ENCODE measurements at places on chromosomes 4 and X. TPM values are rescaled to one million over a fixed set of nuclear protein-coding genes. Genes with fewer than 3 reads are reported as not detected.

XAGE2 gene
- total RNA-seq, result not detected

VSIG4 gene
- total RNA-seq, result not detected

GRCh38 chr4:83316459-83317165, 18.0 kb downstream of the HPSE start:
- no peaks in the 10 kb centered on the region for H3K4me1 ChIP-seq
- H3K27me3 ChIP-seq, result no peaks in the 10 kb centered on the region
- H3K27ac ChIP-seq, result no peak overlapping the region
- H3K4me3 ChIP-seq, result no peak overlapping the region
- H3K36me3 ChIP-seq, result no peaks in the 10 kb centered on the region

PNMA6A gene
- total RNA-seq, result 8.0 TPM

CLTRN gene
- 1.8 TPM for total RNA-seq

WDFY3 gene
- 54.6 TPM for total RNA-seq

DNA sequence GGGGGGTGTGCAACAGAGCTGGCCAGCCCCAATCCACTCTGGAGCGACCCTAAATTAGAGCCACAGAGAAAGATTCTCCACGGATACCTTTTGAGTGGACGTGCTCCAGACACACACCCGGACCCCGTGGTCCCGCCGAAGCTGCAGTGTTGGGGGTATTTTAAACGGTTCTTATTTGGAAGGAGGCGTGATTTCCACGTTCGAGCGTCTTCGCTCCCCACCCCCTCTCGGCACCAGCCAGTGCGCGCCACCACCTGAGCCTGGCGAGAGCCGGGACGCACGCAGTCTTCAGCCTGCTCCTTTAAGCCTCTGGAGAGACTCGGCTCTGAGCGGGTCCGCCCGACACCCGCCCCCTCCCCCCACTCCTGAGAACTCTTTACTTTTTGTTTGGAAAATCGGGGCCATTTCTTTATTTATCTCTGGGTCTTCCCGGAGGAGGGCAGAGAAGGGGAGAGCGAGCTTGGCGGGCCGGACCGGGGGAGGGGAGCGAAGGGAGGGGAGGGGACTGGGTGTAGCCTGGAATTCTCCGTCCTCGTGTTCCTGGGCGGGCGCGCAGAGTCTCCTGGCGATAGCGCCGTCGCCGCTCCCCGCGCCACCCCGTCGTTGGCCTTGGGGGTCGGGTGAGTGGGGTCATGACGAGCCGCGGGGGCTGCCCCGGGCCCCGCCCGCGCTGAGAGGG, 668 bp upstream of the PTCHD1 start:
- H3K4me1 ChIP-seq, result no peaks in the 10 kb centered on the region
- H3K36me3 ChIP-seq, result no peaks in the 10 kb centered on the region
- H3K27me3 ChIP-seq, result peaks cover 7% of the 10 kb centered on the region

DNA sequence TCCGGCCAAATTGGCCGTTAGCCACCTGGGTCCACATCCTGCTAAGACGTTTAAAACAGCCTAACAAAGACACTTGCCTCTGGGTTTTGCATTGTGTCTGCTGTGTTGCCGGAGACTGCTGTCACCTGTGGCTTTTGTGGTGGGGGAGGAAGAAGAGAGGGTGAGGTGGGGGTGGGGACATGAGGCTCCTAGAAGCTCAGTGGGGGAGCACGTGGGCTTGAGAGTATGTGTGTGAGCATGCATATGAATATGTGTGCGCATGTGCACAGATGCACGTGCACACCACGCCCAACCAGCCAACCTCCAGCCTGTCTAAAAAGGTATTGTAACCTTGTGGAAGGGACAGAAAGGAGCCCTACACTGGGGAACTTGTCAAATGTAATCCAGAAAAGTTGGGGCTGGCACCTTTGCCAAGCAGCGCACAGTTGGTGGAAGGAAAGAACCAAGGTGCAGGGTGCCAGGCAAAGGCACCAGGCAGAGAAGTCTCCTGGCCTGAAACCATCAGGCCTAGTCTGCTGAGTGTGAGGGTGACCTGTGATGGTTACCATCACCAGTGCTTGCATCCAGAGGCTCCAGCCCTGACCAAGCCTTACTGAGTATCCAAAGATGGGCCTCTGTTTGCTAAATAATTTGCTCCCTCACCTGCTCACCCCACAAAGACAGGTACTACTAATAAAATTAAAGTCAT, 10.1 kb upstream of the SASH3 start:
- no peak overlapping the region for H3K4me3 ChIP-seq
- H3K36me3 ChIP-seq, result no peaks in the 10 kb centered on the region
- H3K4me1 ChIP-seq, result peaks cover 4% of the 10 kb centered on the region
- H3K27me3 ChIP-seq, result no peaks in the 10 kb centered on the region
- H3K27ac ChIP-seq, result no peak overlapping the region

ZNF630 gene
- total RNA-seq, result 1.5 TPM

DNA sequence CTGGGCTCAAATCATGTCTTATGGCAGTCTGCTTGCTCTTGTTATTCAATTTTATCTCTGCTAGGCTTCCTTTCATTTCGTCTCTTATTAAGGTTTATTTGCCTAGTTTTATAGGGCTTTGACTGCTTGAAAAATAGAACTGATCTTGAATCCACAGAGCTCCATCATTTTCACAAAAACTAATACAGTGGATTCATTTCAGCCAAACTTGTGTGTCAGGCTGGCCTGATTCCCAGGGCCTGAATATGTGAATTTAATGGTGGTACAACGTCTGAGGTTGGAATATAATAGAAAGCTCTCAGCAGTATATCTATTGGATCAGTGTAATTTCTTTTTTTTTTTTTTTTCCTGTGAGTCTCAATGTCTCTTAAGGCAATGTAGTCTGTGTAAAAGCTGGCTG, 123.3 kb downstream of the POU4F2 start:
- H3K4me3 ChIP-seq, result no peak overlapping the region
- no peak overlapping the region for H3K27ac ChIP-seq
- H3K27me3 ChIP-seq, result no peaks in the 10 kb centered on the region
- no peaks in the 10 kb centered on the region for H3K4me1 ChIP-seq
- DNase-seq, result no peak
- H3K36me3 ChIP-seq, result no peaks in the 10 kb centered on the region

GABRA4 gene
- total RNA-seq, result not detected

SSX3 gene
- not detected for total RNA-seq

GRCh38 chr4:6095897-6096296, 77.7 kb upstream of the C4orf50 start:
- no peak overlapping the region for H3K4me3 ChIP-seq
- H3K4me1 ChIP-seq, result no peaks in the 10 kb centered on the region

- no peak overlapping the region for H3K27ac ChIP-seq
- no peaks in the 10 kb centered on the region for H3K36me3 ChIP-seq
- no peak overlapping the region for H3K4me3 ChIP-seq
- no peaks in the 10 kb centered on the region for H3K4me1 ChIP-seq
These were observed 109.0 kb upstream of the DDIT4L start for GRCh38 chr4:100299046-100299840.

DNA sequence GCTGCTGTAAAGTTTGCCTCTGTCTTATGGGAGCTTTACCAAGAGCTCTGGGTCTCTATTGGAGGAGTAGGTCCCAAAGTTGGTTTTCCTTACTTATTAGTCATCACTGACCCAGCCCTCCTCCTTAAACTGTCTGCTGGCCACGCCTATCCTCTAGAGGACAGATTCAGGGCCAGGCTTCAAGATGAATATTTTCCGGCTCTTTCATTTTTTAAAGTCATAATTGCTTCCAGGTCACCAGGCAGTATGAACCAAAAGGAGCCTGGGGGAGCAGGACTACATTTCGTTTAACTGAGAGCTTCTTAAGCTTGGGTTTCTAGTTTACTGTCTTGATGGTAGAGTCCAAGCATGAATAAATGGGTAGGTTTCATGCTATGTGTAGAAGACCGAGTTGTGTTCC, 13.7 kb downstream of the BCORL1 start:
- peaks cover 8% of the 10 kb centered on the region for H3K36me3 ChIP-seq
- no peaks in the 10 kb centered on the region for H3K27me3 ChIP-seq
- no peak for DNase-seq
- no peak overlapping the region for H3K27ac ChIP-seq

MFSD8 gene
- 24.0 TPM for total RNA-seq

NFXL1 gene
- 35.5 TPM for total RNA-seq

GRCh38 chr4:7596918-7597606, 162.3 kb upstream of the PSAPL1 start:
- no peak overlapping the region for H3K27ac ChIP-seq
- H3K4me1 ChIP-seq, result peaks cover 7% of the 10 kb centered on the region
- no peak overlapping the region for H3K4me3 ChIP-seq
- no peak for DNase-seq
- H3K36me3 ChIP-seq, result no peaks in the 10 kb centered on the region

LRIT3 gene
- total RNA-seq, result 0.09 TPM

GRCh38 chr4:69832326-69833030, 27.5 kb downstream of the SULT1E1 start:
- H3K36me3 ChIP-seq, result no peaks in the 10 kb centered on the region
- no peak overlapping the region for H3K27ac ChIP-seq
- peaks cover 4% of the 10 kb centered on the region for H3K4me1 ChIP-seq
- H3K4me3 ChIP-seq, result no peak overlapping the region
- no peaks in the 10 kb centered on the region for H3K27me3 ChIP-seq

GRCh38 chrX:133913009-133913408, 72.4 kb downstream of the GPC3 start:
- H3K36me3 ChIP-seq, result peaks cover 6% of the 10 kb centered on the region
- peak overlapping the region; percentile 84 for H3K27ac ChIP-seq
- peak overlapping the region; percentile 24 for H3K4me3 ChIP-seq
- DNase-seq, result no peak
- no peaks in the 10 kb centered on the region for H3K27me3 ChIP-seq

DNA sequence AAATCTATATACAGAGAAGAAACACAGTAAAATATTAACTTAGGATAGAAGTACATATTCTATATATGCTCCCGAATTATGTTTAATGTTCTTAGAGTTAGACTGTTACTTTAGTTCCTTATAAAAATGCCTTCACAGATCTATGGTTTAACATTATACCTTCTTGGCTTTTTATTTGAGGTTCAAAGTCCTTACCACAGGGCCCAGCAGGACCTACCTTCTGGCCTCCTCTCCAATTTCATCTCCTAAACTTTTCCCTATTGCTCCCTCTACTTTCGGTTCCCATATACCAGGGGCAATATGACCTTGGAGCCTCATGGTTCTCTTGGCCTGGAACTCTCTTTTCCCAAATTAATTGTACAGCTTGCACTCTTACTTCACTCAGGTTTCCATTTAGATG, 11.8 kb downstream of the ANKRD37 start:
- H3K27me3 ChIP-seq, result no peaks in the 10 kb centered on the region
- DNase-seq, result no peak
- peaks cover 52% of the 10 kb centered on the region for H3K36me3 ChIP-seq
- H3K4me1 ChIP-seq, result no peaks in the 10 kb centered on the region

- no peak overlapping the region for H3K27ac ChIP-seq
- H3K4me3 ChIP-seq, result no peak overlapping the region
- no peaks in the 10 kb centered on the region for H3K27me3 ChIP-seq
- H3K36me3 ChIP-seq, result no peaks in the 10 kb centered on the region
- H3K4me1 ChIP-seq, result no peaks in the 10 kb centered on the region
- no peak for DNase-seq
These were observed 10.0 kb downstream of the ELMOD2 start for GRCh38 chr4:140533951-140534480.

DNA sequence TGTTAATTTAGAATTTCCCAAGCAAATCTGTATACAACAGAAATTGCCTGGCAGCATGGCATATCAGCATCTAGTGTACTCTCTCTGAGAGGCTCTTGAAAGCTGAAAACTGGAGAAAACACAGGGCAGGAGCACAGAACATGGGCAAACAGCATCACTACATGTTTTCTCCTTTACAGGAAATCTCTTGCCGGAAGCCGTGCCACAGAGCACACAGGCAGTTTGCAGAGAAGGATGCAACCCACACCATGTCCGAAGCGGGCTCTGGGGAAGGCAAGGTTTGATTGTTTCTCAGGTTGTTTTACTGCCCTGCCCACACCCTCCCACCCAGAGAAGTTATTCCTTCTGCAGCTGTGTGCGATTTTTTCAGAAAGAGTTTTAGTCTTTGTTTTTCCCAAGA, 41.1 kb upstream of the FAM9C start:
- H3K4me1 ChIP-seq, result no peaks in the 10 kb centered on the region
- no peak overlapping the region for H3K4me3 ChIP-seq
- no peak overlapping the region for H3K27ac ChIP-seq
- no peak for DNase-seq
- no peaks in the 10 kb centered on the region for H3K27me3 ChIP-seq

KLHL34 gene
- total RNA-seq, result not detected

GRCh38 chr4:77493829-77494551, 111.6 kb upstream of the CXCL13 start:
- no peaks in the 10 kb centered on the region for H3K4me1 ChIP-seq
- no peak for DNase-seq
- H3K27ac ChIP-seq, result no peak overlapping the region
- H3K36me3 ChIP-seq, result no peaks in the 10 kb centered on the region
- no peak overlapping the region for H3K4me3 ChIP-seq

DNA sequence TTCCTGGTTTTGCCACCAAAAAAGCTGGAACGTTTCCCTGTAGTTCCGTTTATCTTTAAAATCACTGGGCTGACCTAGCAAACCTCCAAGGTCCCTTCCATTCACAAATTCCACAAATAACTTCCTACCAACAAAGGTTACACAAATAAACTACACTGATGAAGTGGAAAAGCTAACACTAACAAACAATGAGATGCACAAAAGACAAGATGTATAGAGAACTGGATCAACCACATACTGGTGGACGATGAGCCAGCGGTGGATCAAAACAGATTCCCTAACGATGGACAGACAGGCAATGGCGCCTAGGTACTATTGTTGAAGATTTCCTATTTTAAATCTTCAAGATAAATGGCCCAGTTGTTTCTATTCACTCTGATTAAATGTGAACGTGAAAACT, 15.5 kb downstream of the AFAP1 start:
- H3K27ac ChIP-seq, result no peak overlapping the region
- no peaks in the 10 kb centered on the region for H3K4me1 ChIP-seq
- H3K36me3 ChIP-seq, result peaks cover 1% of the 10 kb centered on the region
- DNase-seq, result no peak
- H3K4me3 ChIP-seq, result no peak overlapping the region

DNA sequence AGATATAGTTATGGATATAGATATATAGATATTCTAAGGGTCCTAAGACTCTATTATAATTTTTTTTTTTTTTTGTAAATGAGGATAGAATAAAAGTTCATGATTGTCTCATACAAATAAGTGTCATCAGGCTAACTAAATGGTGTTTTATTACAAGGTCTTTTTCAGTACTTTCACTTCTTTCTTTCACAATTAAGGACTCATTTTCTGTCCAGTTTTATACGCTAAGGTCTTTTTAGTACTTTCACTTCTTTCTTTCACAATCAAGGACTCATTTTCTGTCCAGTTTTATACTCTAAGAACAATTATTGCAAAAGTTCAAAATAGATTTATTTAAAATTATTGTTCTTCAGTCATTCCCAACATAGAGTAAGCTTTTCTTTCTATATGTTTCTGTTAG, 32.7 kb downstream of the RUFY3 start:
- H3K4me1 ChIP-seq, result no peaks in the 10 kb centered on the region
- H3K4me3 ChIP-seq, result no peak overlapping the region
- no peak overlapping the region for H3K27ac ChIP-seq

TCEAL5 gene
- not detected for total RNA-seq

MSANTD1 gene
- 0.83 TPM for total RNA-seq
